Foreskin fibroblast (primary cell): ENCODE measurements at places on chromosomes 2 and 18.

DNA sequence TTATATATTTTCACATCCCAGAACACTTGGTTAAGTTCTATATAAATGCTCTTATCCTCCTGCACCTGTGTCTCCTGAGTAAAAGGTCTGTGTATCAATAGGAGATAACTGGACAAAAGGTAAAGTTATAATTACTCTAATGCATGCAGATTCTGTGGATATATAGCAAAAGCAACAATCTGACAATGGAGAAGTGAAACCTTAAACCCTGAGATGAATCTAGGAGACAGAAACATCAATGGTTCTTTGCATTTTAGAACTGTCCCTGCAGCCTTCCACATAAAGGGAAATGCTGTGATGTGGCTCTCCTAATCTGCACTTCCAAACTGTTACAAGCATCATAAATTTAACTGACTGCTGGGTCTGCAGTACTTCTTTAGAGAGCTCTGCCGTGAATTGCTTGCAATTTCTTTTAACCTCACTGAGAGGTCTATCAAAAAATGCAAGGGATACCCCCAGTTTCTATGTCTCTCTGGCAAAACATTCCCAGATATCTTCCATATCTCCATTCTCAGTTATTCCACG is 42.8 kb upstream of the FSIP2 start:
- no peak for DNase-seq

GRCh38 chr2:227710986-227711385 is 6.8 kb downstream of the SLC19A3 start:
- no peak for DNase-seq

GRCh38 chr2:178152033-178152432 is 39.8 kb downstream of the RBM45 start:
- DNase-seq, result no peak

- no peak for DNase-seq
These were observed 41.8 kb upstream of the TMEM178A start for GRCh38 chr2:39623917-39624316.

- DNase-seq, result no peak
These were observed 1.2 kb downstream of the MBOAT2 start for GRCh38 chr2:9002313-9002636.

GRCh38 chr2:40513201-40513600 is 61.3 kb upstream of the SLC8A1 start:
- no peak for DNase-seq

GRCh38 chr2:155944218-155944617 is 388.3 kb downstream of the NR4A2 start:
- DNase-seq, result no peak

- no peak for DNase-seq
These were observed 140.3 kb upstream of the RASGRP3 start for GRCh38 chr2:33336036-33336625.

DNA sequence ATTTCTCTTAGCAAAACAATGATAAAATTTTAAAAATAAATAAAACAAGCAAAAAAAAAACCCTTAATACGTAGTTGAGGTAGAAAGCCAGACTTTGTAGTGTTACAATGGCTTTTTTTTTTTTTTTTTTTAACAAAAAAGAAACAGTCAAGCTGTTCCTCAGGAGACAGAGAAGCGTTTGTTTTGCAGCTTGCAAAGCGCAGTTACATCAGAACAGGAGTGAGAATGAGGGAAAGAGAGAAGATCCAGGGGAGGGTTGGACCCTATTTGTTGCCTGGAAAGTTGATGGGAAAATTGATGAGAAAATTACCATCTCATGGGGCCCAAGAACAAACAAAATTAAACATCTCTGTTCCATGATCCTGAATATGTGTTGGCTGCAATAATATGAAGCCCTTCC is 146.5 kb downstream of the NETO1 start:
- DNase-seq, result no peak

- no peak for DNase-seq
These were observed 278.1 kb downstream of the DCDC2C start for GRCh38 chr2:3981446-3981987.

GRCh38 chr18:50377061-50377798 is 2.4 kb downstream of the SKA1 start:
- DNase-seq, result no peak

DNA sequence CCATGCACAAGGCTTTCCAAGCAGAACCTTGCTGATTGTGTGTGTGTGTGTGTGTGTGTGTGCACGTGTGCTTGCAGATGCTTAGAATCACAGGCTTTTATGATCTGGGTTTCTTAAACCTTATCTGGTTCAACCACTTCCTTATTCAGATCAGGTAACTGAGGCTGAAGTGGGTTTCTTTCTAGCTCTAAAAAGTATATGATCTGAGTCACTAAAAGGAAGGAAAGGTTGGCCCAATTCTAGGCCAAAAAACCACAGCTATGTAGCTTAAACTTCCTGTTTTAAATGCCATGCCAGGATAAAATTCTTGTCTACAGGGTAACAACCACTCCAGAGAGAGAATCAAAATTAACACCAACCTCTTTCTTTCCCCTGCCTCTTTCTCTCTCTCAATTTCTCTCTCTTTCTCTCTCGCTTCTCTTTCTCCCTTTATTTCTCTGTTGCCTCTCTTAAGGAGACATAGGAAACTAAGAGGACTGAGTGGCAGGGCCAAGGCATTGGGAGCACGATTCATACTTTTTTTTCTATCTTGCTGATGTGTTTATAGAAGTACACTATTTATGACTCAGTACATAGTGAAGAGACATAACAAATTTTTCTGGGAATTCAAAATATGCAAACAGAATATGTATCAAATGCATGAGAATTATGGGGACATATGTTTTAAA is 140.3 kb downstream of the TRIB2 start:
- DNase-seq, result peak; percentile 74

GRCh38 chr2:82998781-82999180 is 1460.3 kb downstream of the SUCLG1 start:
- DNase-seq, result no peak

- DNase-seq, result peak; percentile 63
These were observed 14.0 kb upstream of the PRKCE start for GRCh38 chr2:45637440-45637839.
